ENCODE measurements at places on chromosomes 16 and 17.

DNA sequence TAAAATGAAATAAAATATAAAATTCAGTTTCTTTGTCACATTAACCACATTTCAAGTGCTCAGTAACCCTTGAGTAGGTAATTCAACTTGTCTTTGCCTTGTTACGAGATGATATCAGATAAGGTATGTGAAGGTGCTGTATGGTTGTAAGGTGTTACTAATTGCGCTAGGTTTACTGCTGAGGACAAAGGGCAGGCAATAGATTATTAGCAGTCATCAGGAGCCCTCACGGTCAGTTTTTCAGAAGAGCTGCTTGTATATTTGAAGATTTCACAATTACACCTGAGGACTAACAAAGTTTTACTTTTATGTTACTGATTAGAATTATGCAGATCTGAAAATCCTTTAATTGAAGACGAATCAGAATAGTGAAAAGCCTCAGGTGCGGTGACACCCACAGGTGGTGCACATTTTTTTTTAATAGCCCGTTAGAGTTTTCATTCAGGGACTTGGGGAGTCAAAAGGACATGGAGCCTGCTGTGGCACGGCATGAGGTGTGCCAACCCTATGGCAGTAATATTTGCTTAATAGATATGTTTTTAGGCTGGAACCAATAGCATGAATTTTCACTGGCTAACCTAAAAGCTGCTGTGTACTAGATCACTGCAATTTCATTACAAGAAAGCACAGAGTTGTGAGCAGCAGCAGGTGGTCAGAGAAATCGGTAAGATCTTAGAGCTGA lies 16.4 kb downstream of the NDEL1 start:
- DNase-seq = no peak

DNA sequence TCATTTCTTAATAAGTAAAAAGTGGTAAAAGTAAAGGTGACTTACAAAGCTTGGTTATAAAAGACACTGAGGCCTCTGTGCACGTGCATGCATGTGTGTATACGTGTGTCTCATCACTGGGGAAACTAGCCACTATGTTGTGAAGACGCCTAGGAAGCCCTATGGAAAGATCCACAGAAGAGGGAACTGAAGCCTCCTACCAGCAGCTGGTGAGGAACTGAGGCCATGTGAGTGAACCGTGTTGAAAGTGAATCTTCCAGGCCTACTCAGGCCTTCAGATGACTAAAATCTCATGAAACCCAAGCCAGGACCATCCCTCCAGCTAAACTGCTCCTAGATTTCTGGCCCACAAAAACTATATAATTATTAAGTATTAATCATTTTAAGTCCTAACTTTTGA lies 23.7 kb downstream of the PHLPP2 start:
- DNase-seq = no peak

DNA sequence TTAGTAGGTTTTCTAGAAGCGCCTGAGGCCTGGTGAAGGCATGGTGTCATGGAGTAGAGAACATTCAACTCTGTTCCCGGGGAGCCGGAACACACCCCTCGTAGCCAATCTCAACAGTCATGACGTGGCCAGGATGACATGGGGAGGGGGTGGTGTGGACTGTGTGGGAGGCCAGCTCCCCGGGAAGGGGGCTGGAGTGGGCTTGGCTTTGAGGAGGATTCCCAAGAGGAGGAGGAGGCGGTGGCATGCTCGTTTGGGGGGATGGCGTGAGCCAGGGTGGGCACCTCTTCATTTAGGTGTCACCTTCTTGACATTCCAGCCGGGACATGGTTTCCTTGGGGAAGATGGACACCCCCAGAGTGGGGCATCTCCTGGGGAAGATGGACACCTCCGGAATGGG lies 257.5 kb downstream of the SEC14L1 start:
- DNase-seq = no peak

DNA sequence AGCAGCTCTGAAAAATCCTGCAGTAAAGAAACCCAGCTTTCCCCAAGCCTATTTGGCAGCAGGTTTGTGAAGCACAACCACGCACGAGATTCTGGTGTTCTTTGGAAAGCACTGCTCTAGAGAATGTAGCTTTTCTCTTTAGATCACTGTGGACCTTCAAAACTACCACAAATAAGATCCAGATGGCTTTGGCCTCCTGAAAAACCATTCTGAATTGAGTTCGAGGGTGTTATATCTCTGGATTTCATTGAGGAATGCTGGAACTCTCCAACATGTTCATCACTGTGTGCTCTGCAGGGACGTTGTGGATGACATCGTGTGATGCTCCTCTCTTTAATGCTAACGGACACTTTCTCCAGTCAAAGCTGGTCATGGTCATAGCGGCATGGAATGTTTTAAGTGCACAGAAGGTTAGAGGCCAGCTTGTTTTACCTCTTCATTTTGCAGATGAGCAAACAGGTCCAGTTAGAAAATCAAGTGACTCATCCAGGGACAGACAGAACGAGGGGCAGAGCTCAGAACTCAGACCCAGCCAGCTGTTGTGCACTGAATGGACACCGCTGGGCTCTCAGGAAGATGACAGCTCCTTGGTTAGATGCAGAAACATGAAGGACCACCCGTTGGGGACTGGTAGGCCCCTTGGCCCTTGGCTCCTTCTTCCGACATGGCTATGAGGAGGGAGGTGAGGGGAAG lies 37.2 kb downstream of the CCDC42 start:
- DNase-seq = no peak

DNA sequence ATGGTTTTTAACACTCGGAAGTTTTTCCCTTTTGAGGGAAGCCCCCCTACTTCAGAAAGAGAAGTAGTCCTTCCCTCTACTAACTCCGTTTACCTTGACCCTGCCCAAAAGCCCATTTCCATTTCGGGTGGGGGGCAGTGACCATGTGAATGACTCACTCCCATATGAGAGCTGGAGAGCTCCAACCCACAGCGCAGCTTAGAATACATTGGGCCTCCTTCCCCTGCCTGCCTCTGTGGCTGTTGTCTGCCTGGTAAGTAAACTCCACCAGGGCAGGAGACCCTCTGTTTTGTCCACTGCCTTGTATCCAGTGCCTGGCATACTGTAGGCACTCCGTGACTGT lies 985 bp downstream of the SGSM2 start:
- DNase-seq = no peak

GRCh38 chr16:73846356-73846755 lies 450.3 kb upstream of the PSMD7 start:
- DNase-seq = no peak

GRCh38 chr16:50093607-50094539 lies 28.1 kb downstream of the HEATR3 start:
- DNase-seq = no peak

DNA sequence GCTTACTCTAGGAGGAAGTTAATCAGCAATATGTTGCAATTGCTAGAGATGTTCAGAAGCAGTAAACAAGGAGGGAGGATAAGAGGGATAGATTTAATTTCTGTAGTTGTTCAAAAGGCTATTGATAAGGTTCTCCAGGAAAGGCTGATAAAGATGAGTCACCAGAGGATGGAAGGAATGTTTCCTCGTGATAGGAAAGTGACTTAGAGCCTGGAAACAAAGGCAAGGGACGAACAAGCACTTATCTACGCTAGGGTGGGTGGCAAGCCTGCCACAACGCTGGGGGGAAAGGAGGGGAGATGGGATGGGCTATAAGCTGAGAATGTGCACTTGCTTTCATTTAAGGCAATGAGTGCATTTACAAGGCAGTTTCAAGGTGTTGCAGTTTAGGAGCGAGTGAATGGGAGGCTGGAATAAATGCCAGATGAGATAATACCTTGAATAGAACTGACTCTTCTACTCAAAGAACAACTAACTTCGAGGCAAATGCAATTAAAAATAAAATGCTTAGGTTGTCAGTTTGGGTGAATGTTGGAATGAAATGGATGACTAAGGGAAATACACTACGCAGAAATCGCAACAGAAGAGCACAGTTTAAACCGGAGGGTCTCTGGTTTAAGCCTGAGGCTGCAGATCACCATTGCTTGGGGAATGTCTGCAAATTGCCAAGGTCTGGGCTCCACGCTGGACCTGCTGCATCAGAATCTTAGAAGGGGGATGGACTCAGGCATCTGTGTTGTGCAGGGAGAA lies 76.0 kb upstream of the RBBP6 start:
- DNase-seq = no peak

GRCh38 chr17:82534401-82534812 lies 14.9 kb downstream of the FOXK2 start:
- DNase-seq = no peak

DNA sequence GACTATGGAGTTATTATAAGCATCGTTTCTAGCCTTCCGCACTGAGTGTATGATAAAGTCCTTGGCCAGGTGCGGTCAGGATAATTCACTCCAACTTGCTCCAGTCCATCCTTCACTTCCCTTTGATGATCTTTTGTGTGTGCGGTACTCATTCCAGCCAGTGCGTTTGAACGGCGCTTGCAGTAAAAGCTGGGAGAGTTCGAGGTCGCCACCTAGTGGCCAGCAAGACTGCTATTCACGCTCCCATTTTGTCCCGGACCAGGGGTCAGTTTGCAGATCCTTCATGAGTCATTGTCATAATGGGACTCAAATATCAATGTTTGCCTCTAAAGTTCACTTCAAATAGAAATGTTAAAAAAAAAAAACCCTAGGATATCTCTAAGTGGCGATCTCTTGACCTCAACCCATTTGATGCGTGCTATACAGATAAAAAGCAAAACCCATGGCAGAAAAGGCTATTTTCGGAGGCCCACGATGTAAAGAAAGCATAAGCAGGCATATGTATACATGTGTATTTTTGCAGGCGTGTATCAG lies 417.1 kb downstream of the TMEM114 start:
- DNase-seq = peak; percentile 41

GRCh38 chr17:6668727-6669425 lies 17.3 kb downstream of the C17orf100 start:
- DNase-seq = no peak

GRCh38 chr16:86034421-86034919 lies 135.5 kb downstream of the IRF8 start:
- no peak for DNase-seq

DNA sequence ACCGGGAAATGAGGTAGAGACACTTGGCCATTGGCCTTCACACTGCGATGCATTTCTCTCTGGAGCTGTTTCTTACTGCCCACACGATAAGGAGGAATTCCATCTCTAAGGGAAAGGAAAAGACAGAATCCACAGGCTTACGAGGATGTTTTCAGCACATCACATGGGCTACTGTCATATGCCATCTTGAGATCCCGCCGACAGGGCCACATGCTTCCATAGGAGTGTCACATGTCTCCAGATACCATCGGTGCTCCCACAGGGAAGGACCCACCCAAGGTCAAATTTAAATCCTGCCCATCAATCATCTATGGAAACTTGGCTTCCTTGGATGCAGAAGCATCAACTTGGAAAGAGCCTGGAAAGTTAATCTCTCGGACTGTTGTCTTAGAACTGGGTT lies 20.0 kb downstream of the AXIN2 start:
- DNase-seq = no peak
